ENCODE measurements at places on chromosomes 1 and 21.

DNA sequence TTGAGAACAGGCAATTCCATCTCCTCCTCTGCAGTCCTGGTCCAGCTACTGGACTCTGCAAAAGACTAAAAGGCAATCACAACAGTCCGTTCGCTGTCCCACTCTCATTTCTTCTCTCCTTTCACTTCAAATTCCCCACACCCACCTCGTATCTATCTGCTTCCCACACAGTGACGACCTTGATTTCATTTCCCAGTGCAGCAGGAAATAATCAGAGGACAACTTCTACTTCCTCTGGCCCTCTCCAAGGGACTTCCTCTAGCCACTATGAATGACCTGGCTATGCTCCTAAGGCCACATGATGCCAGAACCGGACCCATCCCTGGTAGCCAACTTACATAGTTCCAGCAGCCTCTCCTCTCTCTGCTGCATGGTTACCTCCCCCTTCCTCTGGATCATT, 8.0 kb downstream of the NOL9 start:
- no peak for DNase-seq

DNA sequence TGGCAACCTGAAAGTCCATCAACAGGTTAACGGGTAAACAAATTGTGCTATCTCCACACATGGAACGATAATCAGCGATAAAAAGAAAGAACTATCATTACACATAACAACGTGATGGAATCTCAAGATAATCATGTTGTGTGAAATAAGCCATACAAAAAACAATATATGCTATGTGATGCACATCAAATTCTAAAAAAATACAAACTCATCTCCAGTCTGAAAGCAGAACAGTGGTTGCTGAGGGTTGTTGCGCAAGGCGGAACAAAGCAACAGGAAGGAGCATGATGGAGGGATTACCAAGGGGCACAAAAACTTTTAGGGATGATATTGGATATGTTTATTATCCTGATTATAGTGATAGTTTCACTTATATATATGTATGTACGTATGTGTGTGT, 324.8 kb downstream of the VAV3 start:
- DNase-seq, result no peak

- peak; percentile 28 for DNase-seq
Observed at GRCh38 chr1:200351826-200352549, 57.8 kb downstream of the ZNF281 start.

DNA sequence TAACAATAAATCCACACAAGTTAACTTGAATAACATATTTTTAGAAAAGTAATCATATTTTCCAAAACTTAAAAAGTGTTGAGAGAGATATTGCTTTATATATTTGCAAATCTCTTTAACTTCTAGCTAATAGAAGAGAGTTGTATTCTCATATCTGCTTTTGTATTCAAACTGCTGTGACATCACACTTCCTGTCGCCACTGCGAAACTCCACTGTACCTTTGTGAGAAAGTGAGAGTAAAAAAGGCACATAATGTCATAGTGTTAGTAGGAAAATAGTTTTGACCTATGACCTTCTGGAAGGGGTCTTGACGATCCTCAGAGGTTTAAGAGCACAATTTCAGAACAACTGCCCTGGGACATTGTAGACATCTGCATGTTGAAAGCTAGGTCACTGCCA, 21.6 kb downstream of the AK5 start:
- no peak for DNase-seq

GRCh38 chr1:247241691-247242090, 14.2 kb upstream of the VN1R5 start:
- DNase-seq, result no peak

All from A549 (cell line).